ENCODE measurements at places on chromosomes 3 and 15.
A peak's percentile ranks its signal among the peaks of the same experiment; 100 is the strongest.

GRCh38 chr15:69537901-69538300, 85.3 kb downstream of the RPLP1 start:
- DNase-seq: no peak

GRCh38 chr3:159843840-159844730, 144.6 kb upstream of the IL12A start:
- no peak for DNase-seq

GRCh38 chr3:69568951-69569350, 170.3 kb upstream of the MITF start:
- DNase-seq: no peak

DNA sequence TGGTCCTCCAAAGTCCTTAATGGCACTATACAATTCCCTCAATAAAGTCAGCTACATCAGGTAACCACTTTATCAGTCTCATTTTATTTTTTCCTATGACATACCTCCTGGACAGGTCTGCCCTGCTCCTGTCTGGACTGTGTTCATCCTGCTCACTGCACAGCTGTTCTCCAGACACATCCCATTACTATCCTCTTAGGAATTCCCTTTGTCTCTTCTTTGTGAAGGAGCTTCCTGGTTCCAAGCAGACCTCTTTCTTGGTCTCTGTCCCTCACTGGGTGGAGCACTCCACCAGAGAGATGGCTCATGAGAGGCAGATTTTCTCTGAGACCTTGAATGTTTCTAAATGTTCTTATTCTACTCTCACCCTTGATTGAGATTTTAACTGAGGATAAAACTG, 60.1 kb downstream of the KY start:
- no peak for DNase-seq

GRCh38 chr3:111521891-111522290, 20.1 kb upstream of the CD96 start:
- no peak for DNase-seq

DNA sequence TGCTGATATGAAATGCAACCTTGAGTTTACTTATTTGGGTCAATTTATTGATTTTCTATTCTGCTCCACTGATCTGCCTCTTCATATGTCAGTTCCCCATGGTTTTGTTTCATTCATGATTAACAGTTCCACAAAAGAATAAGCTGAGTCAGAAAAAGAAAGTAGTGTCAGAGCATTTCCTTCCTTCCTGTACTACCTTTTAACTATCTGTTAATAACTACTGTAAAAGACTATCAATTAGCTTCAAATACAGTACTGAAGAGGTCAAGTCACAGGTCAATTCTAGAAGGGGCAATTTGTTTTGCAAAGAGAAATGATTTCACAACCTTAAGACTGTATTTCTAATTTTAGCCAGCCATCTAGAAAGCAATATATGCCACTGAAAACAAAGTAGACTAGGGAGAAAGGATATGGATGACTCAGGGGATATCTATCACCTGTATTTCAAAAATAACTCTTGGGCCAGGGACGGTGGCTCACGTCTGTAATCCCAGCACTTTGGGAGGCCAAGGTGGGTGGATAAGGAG, 129.5 kb downstream of the TFDP2 start:
- DNase-seq: no peak

GRCh38 chr3:46398186-46398955, 8.5 kb downstream of the CCR5AS start:
- no peak for DNase-seq

GRCh38 chr3:100150473-100150872, 36.2 kb upstream of the FILIP1L start:
- no peak for DNase-seq

DNA sequence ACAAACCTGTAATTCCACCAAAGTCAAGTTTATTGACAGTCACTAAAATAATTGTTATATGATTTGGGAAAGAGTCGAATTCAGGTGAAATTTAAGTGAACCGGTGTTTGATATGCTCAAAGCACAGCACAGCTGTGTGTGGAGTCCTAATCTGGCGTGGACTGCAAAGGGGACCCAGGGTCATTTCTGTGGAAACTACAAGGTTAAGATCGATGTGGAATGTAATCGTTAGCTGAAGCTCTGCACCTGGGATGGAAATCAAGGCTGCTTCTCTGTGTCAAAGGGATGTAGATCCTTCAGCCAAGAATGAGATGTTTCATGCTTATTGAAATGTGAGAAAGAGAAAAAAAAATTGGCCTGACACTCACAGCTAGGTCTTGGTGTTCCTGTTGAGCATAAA, 1.6 kb upstream of the ELP6 start:
- DNase-seq: no peak

- no peak for DNase-seq
These were observed 9.7 kb upstream of the NMNAT3 start for GRCh38 chr3:139687431-139687830.

GRCh38 chr15:73437543-73438109, 5.3 kb upstream of the REC114 start:
- no peak for DNase-seq

- DNase-seq: no peak
These were observed 150.2 kb downstream of the DNAJB8 start for GRCh38 chr3:128316481-128316891.

- DNase-seq: no peak
These were observed 243.8 kb upstream of the TTC14 start for GRCh38 chr3:180358179-180358578.

- DNase-seq: no peak
These were observed 32.2 kb downstream of the PTPN23 start for GRCh38 chr3:47412842-47413520.

DNA sequence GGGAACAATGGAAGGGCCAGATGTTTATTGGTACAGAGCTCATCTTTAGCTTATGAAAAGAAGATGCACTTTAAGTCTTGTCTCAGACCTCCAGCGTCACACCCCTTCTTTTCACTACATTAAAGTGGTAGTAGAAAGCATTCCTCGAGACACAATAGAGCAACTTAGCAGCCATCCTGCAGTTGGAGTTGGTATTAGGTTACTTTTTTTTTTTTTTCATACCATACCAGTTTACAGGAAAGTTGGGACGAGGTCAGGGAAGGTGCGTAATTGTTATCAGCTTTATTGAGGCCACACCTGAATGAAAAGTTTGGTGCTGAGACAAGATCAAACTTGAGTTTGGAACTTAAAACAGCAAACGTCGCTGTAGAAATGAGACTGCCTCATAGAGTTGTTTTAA, 203.8 kb downstream of the SOX2 start:
- no peak for DNase-seq

DNA sequence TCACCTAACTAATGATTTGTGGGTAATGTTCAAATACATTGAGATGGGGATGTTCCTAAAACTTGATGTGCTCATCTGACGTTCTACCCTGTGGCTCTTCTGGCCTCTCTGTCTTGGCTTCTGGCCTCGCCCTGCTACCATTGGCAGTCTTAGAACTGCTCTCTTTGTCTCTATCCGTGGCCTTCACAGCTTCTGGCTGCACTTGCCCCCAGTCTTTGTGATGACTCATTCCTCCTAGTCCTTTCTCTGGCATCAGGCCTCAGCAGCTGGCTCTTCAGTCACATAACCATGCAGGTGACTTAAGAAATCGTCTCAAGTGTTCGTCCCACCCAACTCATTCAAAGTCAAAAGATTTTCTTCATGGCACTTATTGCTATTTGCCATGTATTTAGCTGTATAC, 188.1 kb downstream of the BBX start:
- peak; percentile 12 for DNase-seq

GRCh38 chr15:70242951-70243685, 145.4 kb upstream of the TLE3 start:
- DNase-seq: no peak
